Tibial artery (tissue), 4 donors: ENCODE measurements at places on chromosomes 5 and 9.
A peak's percentile ranks its signal among the peaks of the same experiment; 100 is the strongest.

GRCh38 chr9:99299211-99300102, 77.4 kb downstream of the SEC61B start:
- no peak for DNase-seq

- DNase-seq: no peak
These were observed 636.5 kb downstream of the TLE1 start for GRCh38 chr9:81052846-81053245.

GRCh38 chr9:91495450-91495849, 71.8 kb upstream of the NFIL3 start:
- no peak for DNase-seq

- no peak for DNase-seq
These were observed 8.4 kb upstream of the SETD9 start for GRCh38 chr5:56900858-56901578.

DNA sequence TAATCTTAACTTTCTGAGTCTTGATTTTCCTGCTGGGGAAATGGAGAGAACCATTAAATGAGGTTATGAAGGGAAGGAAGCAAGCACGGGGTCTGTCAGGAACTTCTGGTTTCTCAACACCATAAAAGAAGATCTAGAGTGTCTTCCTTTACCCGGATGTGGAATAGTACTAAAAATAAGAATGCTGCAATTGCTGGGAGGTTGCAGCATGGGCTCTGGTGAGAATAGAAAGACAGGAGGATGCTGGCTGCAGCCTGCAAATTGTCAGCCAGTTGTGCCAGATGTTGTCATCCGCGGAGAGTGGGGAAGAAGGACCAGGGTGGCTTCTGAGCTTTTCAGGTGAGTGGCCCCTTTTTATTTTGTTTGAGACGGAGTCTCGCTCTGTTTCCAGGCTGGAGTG, 69.3 kb upstream of the STC2 start:
- no peak for DNase-seq

- no peak for DNase-seq
These were observed 28.6 kb downstream of the ADAMTSL1 start for GRCh38 chr9:18502546-18502945.

- peak; percentile 70 for DNase-seq
These were observed 34.2 kb downstream of the ABLIM3 start for GRCh38 chr5:149175346-149176105.

GRCh38 chr9:16627521-16627920, 242.9 kb downstream of the BNC2 start:
- no peak for DNase-seq

- DNase-seq: no peak
These were observed 46.8 kb downstream of the FBN2 start for GRCh38 chr5:128491291-128491690.

- no peak for DNase-seq
These were observed 1.8 kb upstream of the LNPEP start for GRCh38 chr5:96933764-96934707.

DNA sequence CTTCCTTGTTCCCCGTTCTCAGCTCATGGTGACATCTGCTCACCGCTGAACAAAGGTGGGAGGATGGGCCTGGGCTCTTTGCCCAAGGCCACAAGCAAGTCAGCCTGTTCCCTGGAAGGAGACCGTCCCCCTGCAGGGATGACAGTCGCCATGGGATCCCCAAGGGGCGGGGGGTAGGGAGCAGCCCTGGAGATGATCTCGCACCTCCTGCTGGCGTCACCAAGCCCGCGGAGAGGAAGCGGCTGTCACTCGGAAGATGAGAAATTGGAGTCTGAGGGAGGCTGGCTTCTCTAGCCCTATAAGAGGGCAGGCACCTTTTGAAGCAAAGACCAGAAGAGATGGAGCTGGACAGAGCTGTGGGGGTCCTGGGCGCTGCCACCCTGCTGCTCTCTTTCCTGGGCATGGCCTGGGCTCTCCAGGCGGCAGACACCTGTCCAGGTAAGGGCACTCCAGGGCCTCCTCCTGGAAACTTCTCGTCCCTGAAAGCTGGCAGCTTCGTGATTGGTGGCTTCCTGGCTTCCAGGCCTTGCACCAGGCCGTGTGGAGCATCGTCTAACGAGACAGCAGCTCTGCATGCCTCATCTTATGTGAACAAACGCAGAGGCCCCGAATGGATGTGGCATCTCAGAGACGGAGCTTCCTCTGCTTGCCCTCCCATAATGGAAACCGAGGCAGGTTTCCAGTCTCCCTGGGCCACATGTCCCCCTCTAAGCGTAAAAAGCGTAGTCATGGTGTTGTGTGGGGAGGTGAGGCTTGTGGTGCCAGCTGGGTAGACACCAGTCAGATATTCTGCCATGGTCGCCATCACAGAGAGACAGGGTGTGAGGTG, at the start of gene FCN2:
TSS of gene FCN2 (plus strand) at position 327 of the 829 bp plus-strand sequence. CDS start at position 339, 12 bp downstream.
- no peak for DNase-seq

DNA sequence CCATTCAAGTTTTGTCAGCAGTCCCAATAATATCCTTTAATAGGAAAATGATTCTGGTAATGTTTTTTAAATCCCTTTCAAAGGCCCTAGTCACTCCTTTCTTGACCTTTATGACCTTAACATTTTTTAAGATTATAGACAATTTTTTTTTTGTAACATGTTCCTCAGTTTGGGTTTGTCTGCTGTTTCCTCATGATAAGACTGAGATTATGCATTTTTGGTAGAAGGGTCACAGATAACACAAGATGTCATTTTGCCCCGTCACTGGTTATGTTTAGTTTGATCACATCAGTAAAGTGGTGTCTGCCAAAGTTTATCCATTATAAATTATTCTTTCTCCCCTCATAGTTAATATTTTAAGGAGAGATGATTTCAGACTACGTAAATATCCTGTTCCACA, 16.0 kb upstream of the PTPDC1 start:
- no peak for DNase-seq

DNA sequence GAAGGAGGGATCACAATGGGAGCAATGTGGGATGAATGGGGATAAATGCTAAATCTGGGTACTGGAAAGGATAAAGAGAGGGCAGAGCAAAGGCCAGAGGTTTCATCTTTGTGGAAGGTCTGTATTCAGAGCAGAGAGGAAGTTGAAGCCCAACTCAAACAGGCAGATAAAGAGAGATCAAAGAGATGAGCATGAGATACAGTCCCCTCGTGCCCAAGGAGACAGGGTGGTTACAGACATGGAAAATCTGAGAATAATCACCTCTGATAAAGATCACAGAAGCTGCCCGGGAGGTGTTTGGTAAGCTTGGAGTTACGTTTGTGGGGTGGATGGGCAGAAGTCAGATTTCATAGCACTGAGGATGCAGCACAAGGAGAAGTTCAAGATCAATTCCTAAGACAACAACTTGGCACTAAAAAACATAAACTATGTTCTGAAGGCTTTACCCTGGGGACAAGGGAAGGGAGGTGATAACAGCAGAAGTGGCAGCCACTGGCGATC, 459 bp upstream of the ERAP2 start:
- DNase-seq: no peak

GRCh38 chr9:37963936-37964739, 60.2 kb upstream of the SLC25A51 start:
- peak; percentile 58 for DNase-seq

GRCh38 chr9:100600521-100601079, 22.7 kb downstream of the CAVIN4 start:
- no peak for DNase-seq

GRCh38 chr9:75893106-75893505, 2.6 kb downstream of the PCSK5 start:
- DNase-seq: no peak

DNA sequence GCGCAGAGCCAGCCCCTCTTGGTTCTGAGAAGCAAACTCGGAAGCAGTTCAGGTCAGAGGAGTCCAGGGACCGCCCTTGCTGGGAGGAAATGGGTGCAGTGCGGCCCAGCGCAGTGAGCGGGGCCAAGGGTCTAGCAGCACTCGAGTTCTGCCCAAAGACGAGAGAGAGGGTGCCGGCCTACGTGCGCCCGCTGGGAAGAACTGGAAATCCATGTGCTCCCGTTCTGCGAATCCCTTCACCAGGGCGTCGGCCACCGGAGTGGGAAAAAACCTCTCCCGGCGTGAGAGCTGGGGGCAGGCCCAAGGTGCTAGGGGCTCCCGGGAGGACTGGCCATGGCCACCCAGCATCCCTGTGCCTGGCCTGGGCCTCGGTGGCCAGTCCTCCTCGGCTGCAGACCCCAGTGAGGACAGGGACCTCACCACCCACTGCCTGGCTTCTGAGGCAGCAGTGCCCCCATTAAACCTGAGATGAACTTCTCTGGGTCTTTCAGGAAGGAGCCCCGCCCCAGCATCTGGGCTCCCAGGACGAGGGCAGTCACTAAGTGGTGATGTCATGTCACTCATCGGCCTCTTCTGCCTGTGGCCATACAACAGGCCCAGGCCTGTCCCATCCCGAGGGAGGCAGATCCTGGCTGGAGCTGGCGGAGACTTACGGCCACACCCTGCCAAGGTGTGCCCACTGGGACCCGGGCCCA, 10.6 kb downstream of the TMEM250 start:
- no peak for DNase-seq

GRCh38 chr9:128628471-128629048, 28.1 kb downstream of the DYNC2I2 start:
- peak; percentile 87 for DNase-seq

DNA sequence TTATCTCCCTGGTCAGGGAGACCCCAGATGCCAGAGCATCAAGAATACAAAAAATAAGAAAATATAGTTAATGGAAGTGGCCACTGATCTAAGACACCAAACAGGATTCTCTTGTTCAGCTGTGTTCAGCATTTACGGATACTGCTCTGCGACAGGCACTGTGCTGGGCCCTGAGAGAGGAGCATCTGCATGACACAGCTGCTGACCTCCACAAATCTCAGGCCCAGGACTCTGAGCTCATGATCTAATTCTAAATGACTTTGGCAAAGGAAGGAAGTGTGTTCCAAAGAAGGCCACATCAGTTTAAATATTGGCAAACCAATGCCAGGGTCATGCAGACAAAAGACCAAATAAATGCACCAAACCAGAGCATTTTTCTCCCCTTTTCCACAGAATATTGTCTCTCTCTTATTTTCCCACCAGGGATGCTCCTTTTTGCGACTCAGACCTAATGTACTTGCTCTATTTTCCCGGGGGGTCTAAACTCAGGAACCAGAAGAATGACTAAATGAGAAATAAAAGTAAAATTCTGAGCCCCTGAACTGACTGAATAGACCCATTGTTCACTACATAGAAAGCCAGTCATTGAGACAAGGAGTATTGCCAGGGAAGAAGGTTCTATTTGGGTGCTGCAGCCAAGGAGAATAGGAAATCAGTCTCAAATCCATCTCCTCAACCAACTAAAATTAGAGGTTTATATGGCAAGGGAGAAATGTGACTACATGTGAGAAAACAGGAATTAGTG, 1.4 kb upstream of the AGGF1 start:
- no peak for DNase-seq

- peak; percentile 93 for DNase-seq
These were observed 1.4 kb downstream of the ATOSB start for GRCh38 chr9:35114113-35114839.

- no peak for DNase-seq
These were observed 58.9 kb upstream of the CNTLN start for GRCh38 chr9:17075758-17076485.

GRCh38 chr5:120769312-120769872, 305.3 kb downstream of the PRR16 start:
- no peak for DNase-seq

DNA sequence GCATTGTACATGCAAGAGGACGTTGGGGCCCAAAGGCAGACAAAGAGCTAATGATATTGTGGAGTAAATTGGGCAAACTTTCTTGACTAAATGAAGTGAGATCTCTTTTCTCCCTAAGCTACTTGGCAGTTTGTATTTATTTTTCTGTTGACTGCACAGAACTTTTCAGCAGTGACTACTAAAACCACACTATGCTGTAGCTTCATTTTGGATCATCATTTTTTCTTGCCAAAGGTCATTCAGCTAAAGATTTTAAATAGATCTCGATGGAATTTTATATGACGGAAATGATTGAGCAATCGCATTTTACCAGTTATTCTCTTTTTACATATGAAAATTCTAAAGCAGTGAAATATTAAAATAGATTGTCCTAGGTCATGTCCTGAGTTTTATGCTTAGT, 286.1 kb upstream of the ACTBL2 start:
- no peak for DNase-seq

DNA sequence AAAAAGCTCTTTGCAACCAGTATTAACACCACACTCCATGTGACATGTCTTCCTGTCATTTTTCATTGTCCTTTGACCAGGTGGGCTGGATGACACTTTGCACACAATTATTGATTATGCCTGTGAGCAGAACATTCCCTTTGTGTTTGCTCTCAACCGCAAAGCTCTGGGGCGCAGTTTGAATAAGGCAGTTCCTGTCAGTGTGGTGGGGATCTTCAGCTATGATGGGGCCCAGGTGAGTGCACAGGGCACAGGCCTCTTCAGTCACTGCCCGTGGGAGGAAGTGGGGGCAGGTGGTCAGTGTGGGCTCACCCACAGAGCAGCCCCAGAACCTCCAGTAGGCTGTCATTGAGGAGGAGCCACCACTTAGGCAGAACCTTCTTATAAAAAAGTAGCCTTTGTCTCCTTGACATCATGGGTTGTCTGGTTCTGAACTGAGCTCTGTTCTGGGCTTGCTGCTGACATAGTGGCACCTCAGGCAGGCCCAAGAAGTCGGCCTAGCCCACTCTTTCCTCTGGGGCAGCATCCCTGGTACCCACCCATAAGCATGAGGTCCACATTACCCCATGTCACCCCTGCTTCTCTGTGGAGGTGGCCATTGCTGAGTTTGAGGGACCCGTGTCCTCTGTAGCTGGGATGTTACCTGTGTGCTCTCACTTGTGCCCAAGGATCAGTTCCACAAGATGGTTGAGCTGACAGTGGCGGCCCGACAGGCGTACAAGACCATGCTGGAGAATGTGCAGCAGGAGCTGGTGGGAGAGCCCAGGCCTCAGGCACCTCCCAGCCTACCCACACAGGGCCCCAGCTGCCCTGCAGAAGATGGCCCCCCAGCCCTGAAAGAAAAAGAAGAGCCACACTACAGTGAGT, 39.3 kb downstream of the SECISBP2 start:
- DNase-seq: no peak

DNA sequence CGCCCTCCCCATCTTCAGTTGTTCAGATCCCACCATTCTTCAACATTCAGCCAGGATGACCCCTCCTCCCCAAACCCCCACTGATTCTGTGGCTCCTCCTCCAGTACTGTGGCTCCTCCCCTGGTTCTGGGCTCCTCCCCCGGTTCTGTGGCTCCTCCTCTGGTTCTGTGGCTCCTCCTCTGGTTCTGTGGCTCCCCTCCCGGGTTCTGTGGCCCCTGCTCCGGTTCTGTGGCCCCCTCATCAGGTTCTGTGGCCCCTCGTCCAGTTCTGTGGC, 32.8 kb downstream of the C5orf15 start:
- DNase-seq: peak; percentile 44

DNA sequence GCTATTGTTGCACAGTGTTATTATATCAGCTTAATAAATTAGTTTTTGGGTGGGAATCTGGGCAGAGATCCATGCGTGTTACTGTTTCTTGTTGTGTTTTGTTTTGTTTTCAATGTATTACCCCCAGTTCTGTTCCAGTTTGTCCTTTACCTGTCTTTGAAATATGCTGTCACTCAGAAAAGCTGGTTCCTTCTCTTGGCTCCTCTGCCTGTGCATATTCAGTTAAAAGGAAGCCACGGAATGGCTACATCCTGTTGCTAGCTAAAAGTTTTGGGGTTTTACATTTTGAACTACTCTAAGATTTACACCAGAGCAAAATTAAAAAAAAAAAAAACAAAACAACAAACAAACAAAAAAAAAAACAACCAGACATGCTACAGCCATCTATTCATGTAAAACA, 374.9 kb upstream of the RORB start:
- DNase-seq: no peak
